ENCODE measurements at places on chromosomes 1 and 21.

GRCh38 chr1:94979656-94980581 lies 53.0 kb upstream of the CNN3 start:
- no peak for DNase-seq

GRCh38 chr1:15477646-15478212 lies 1.8 kb downstream of the CELA2B start:
- no peak for DNase-seq

GRCh38 chr1:234854645-234855039 lies 244.7 kb upstream of the IRF2BP2 start:
- no peak for DNase-seq

DNA sequence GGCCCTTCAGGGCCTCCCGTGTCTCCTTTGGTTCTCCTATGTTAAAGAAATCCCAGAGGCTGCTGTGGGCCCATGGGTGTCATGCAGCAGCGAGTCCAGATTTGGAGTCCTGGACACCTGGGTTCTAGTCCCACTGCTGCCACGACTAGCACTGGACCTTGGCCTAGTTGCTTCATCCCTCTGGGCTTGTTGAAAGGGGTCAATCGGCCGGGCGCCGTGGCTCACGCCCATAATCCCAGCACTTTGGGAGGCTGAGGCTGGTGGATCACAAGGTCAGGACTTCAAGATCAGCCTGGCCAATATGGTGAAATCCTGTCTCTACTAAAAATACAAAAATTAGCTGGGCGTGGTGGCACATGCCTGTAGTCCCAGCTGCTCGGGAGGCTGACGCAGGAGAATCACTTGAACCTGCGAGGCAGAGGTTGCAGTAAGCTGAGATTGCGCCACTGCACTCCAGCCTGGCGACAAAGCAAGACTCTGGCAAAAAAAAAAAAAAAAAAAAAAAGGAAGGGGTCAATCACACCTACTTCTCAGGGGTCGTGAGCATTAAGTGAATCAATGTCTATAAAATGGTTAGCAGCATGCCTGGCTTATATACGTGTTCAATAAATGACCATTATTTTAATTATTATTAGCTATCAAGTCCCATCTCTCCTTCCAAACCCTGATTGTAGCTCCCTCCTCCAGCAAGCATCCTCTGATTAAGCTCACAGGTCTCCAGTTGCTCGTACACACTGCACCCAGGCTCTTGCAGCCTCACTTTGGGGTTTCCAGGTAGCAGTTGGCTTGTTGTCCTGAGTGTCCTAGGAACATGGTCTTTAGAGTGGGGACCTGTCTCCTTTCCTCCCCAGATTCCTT lies 43.8 kb downstream of the KIRREL1 start:
- no peak for DNase-seq

GRCh38 chr1:97996880-97997279 lies 76.0 kb upstream of the DPYD start:
- DNase-seq: no peak

DNA sequence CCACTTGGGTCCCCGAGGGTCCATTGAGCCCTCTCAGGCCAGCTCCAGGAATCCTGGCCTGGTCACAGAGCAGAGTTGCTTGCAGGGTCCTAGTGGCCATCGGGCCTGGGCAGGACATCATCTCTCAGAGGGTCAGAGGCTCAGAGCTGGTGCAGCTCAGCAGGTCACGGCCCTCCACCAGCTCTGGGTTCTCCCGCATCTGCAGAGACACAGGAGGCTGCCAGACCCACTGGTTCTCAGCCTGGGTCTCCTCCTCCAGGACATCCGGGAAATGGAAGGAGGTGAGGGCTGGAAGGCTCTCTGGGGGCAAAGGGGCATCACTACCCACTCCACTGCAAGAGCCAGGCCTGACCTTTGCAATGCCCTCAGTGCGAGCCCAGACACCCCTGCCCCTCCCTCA lies 6.5 kb downstream of the TMEM54 start:
- DNase-seq: no peak

DNA sequence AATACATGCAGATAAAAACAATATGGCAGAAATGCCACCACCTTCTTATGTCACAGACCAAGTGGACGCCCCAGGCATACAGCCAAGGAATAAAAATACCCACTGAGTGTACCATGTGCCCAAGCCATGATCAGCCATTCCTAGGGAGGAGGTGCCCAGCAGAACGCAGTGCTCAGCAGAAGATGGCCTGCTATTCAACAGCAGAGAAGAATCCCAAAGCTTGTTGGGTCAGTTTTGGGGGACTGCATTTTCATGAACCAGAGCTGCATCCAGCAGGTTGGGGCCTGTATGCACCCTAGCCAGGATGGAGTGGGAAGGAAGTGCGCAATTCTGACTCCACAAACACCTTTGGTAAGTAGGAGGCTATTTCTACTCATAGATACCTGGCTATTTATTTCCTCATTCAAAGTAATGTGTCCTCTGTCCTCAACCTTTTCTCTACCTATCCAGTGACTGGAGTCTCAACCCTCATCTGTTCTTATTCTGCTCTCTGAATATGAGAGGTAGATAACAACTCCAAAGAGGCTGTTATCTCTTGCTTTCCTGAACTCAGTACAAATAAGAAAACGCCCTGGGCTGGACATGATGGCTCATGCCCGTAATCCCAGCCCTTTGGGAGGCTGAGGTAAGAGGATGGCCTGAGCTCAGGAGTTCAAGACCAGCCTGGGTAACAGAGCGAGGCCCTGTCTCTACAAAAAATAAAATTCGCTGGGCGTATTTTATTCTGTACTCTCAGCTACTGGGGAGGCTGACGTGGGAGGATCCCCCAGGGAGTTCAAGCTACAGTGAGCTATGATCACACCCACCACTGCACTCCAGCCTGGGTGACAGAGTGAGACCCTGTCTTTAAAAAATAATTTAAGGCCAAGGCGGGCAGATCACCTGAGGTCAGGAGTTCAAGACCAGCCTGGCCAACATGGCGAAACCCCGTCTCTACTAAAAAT lies 2.5 kb upstream of the PLEKHM2 start:
- no peak for DNase-seq

DNA sequence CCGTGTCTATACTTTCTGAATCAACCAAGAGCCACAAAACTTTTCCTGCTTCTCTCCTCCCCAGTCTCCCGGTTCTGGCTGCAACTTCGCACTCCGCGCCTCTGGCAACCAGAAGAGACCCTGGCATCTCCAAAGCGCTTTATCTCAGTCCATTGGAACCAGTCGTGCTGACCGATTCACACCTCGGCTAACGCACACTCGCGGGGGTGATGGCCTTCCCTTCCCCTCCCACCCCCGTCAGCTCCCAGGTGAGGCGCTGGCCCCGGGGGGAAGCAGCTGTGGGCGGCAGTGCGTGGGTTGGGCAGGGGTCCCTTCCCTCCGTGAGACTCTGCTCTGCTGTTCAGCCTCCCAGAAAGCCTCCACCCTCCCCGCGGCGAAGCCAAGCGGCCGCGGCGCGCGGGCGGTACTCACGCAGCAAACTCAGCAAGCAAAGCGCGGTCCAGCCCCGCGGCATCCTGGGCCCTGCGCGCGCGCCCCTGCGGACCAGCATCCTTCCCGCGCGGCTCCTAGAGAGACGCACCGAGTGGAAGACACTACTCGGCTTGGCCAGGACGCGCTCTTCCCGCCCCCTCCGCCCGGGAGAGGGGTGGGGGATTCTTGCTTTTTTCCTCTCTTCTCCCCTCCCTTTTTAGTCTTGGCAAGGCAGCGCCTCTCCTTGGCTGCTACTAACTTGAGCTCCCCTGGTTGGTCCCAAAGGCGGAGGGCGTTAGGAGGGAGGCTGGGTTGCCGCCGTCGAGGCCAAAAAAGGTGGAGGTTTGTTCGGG lies at the start of gene CD34:
TSS of gene CD34 (minus strand) at position 535 of the 764 bp plus-strand sequence. CDS start at position 490, 45 bp downstream.
- DNase-seq: peak; percentile 87

GRCh38 chr1:182608845-182609610 lies 4.8 kb upstream of the RGS16 start:
- no peak for DNase-seq

- DNase-seq: no peak
These were observed 491.1 kb downstream of the KIF26B start for GRCh38 chr1:245645894-245646293.

- no peak for DNase-seq
These were observed 42.6 kb upstream of the ADGRL2 start for GRCh38 chr1:81758181-81758580.

GRCh38 chr1:89005286-89006151 lies 13.1 kb upstream of the KYAT3 start:
- DNase-seq: no peak

DNA sequence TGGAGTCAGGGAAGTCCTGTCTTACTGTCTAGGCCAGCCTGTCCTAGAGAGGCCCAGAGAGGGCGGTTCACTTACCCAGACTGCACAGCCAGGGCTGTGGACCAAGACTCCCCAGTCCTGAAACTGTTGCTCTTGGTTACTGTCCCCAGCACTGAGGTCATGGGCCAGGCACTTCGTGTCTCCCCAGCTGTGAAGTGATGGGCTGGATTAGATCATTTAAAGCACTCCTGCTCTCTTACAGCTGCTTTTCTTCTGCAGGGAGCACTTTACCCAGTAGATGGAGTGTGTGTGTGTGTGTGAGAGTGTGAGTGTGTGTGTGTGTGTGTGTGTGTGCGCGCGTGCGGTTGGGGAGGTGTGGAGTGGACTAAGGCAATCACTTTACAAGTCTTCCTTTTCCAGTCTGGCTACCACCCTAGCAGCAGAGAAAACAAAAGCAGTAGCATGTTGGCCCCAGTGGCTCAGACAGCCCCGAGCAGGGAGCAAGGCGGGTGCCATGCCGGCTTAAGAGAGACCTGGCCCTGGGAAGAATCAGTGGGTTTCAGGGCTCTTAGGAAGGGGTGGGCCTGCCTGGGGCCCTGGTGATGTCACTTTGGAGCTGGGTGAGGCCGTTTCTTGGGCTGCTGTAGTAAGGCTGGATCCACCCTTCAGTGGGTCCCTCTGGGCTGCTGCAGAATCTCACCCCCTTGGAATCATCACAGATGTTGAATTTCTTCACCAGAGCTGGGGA lies 2.4 kb downstream of the SPSB1 start:
- no peak for DNase-seq

DNA sequence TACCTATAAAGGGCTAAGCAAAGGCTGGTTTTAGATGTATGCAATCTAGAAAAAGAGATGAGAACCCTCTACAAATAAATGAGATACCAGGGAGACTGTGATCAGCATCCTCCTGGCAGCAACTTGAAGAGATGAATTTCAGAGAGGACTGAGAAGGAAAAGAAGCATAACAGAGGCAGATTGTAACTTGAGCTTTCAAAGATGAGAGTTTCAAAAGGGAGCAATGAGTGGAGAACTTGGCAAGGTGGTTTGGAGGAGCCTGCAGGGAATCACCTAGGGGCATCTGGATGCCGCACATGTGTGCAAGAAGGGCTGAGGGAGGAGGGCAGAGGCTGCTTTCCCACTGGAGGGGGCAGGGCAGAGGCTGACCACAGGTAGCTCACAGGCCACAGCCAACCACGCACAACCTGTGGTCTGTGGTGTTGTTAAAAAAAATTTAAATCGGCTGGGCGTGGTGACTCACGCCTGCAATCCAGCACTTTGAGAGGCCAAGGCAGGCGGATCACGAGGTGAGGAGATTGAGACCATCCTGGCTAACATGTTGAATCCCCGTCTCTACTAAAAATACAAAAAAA lies 50.2 kb downstream of the PCNX2 start:
- no peak for DNase-seq

All from GDM1 (cell line).